ENCODE measurements at places on chromosomes 6 and 20. TPM values are rescaled to one million over a fixed set of nuclear protein-coding genes. Genes with fewer than 3 reads are reported as not detected.
A peak's percentile ranks its signal among the peaks of the same experiment; 100 is the strongest.

Gene BTN1A1
- total RNA-seq, result not detected

DNA sequence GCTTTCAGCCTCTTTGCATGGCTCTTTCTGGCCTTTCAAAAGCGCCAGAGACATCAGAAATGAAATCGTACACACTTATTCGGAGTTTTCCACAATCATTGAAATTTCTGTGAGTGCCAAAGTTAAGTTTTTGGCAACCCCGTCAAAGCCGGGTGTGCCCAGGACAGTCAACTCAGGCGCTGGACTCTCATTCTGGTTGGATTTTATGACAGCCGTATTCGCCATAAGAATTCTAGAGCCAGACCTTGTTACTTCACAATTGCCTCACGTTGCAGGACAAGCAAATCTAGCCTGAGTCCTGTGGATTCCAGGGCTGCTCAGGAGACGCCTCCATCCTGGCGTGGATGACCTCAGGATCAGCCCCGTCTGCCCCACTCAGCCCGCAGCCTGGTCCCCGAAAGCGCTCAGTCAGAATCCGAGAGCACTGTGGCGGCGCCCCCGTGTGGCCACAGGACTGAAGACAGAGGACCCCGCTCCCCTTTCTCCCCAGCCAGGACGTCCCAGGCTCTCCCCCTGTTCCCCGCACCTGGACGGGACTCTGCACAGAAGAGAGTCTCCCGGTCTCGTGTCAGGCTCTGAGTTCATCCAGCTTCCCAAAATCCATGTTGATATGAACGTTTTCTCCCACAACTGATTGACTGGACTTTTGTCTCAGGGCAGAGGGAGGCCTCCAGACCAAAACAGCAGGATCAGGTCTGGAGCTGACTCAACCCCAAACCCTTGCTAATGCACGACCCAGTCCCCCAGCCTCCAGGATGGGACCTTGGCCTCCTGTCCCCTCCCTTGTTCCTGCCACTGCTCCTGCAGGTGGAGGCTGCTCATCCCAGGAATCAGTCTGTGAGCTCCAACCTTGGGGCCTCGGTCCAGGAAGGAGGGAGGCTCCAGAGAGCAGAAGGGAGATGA, 38.2 kb downstream of the MICA start:
- DNase-seq, result no peak

Gene OVOL2
- total RNA-seq, result 8.9 TPM

DNA sequence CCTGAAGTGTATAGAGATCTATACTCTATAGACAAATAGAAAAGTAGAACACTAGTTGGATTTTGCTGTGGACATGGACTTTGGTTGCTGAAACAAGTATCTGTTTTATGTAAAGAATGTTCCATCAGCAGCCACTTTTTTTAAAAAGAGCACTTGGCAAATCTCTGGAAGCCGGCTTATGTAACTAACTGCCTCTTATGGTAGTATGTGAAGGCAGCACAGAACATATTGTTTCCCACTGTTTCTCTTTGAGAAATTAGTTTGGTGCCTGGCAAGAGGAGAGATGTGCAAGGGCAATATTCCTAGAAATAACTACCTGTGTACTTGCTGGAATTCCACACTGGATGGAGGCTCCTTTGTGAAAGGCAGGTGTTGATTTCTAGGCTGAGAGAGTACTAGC, 242.3 kb upstream of the PREP start:
- no peak for DNase-seq

DNA sequence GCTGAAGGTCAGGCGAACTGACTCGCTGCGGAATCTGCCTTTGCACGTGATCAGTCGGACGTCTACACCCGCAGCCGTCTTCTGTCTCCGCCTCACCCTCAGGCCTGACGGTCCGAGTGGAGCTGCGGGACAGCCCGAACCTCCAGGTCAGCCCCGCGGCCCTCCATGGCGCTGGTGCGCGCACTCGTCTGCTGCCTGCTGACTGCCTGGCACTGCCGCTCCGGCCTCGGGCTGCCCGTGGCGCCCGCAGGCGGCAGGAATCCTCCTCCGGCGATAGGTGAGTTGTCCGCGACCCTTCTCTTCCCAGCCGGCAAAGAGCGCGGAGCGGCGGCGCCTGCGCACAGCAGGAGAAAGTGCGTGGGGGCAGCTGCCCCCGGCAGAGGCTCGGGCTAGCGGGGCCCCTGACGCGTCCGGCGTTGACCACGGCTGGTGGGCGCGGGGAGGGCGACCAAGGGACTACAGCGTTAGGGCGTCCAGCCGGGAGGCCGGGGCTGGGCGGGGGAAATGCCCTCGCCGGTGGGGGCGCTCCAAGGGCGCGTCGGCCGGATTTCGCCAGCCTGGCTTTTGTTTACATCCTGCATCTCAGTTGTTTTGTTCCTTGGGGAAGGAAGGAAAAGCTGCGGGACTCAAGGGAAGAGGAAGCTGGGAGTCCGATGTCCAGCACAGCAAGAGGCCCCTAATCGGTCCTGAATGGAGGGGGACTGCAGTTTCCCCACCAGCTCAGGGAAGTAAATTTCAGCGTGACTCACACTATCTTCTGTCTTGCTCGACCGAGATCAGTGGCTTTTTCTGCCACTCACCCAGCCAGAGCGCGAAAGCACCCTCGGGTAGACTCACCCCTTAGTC, at the start of gene SMPDL3A:
TSS of gene SMPDL3A (plus strand) at position 77 of the 846 bp plus-strand sequence. CDS start at position 166, 89 bp downstream.
- peak; percentile 66 for DNase-seq

Gene ZNF165
- 5.3 TPM for total RNA-seq

DNA sequence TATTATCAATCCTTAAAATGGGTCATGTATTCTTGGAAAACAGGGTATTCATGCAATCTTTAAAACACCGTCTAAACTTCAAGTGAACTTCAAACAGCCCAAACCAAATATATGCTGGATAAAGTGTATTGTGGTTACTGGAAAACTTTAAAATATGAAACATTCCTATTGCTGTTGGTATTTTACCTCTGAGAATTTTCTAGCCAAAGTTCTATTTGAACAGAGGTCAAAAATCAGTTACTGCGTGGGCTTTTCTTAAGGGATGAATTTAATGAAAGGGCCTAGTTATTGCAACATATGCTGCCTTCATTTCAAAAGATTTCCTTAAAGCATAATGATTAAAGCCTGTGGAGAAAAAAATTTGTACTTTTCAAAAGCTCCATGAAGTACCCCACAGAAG, 436.0 kb downstream of the PLCB1 start:
- DNase-seq, result no peak

Gene GTSF1L
- not detected for total RNA-seq

GRCh38 chr6:148492654-148493290, 150.1 kb downstream of the SASH1 start:
- DNase-seq, result no peak

DNA sequence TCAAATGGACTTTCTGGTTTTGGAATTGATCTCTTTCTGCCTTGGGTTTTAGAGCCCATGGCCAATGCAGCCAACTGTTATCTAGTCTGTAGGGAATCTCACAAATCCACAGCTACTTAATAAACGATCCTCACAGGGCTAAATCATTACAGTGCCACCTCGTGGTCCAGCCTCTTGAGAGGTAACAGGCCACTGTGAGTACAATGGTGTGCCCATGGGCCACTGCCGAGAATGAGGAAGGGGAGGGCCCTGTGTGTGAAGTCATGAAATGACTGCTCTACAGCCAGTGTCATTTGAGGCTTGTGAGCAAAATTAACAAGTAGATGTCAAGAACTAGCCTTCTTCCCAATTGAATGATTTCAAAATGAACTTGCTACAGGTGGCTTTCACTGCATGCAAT, 54.3 kb upstream of the GMPR start:
- DNase-seq, result peak; percentile 32

Gene FHL5
- not detected for total RNA-seq

GRCh38 chr6:31143148-31143547, 4.3 kb upstream of the PSORS1C2 start:
- no peak for DNase-seq

Gene OLIG3
- total RNA-seq, result not detected

Gene BMP5
- total RNA-seq, result not detected

- DNase-seq, result peak; percentile 79
Observed at GRCh38 chr6:118542184-118542952, 5.7 kb upstream of the PLN start.

- DNase-seq, result no peak
Observed at GRCh38 chr6:90444160-90444714, 142.6 kb downstream of the MAP3K7 start.
